Testis (tissue), 5 donors: ENCODE measurements at places on chromosomes 16 and 17. TPM values are rescaled to one million over a fixed set of nuclear protein-coding genes. Genes with fewer than 3 reads are reported as not detected.

Gene SNAI3
- polyA plus RNA-seq: 1.3 TPM

Gene KRT13
- 21.4 TPM for polyA plus RNA-seq

Gene USH1G
- polyA plus RNA-seq: 1.1 TPM

Gene ALOX15
- polyA plus RNA-seq: 5.2 TPM

Gene FBXW10
- 30.9 TPM for polyA plus RNA-seq

Gene ASIC2
- polyA plus RNA-seq: 0.73 TPM

Gene KRT36
- polyA plus RNA-seq: 0.24 TPM

Gene CREBBP
- 86.0 TPM for polyA plus RNA-seq

Gene KRT15
- polyA plus RNA-seq: 21.7 TPM

- DNase-seq: no peak
These were observed 91.2 kb upstream of the CIBAR2 start for GRCh38 chr16:85203462-85203813.

- no peak for DNase-seq
These were observed 17.7 kb downstream of the SLC38A8 start for GRCh38 chr16:84024854-84025253.

DNA sequence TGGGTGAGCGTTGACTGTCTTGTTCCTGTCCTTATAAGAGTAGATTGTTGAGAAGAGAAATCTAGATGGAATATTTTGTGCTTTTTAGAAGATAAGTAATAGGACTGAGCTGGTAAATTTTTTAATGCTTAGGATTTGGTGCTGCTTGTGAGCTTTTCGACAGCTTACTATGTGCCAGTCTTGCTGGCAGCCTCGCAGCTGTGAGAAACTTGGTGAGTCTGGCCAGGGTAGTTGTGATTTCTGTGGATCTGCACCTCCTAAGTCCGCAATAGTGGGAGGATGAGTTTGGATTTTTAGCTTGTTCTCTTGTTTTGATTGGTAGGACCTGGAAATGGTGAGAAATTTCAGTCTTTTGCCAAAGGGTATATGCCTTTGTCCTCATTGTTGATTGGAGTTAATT, 3.6 kb downstream of the SOCS7 start:
- no peak for DNase-seq

- no peak for DNase-seq
These were observed 119.1 kb downstream of the HIC1 start for GRCh38 chr17:2174014-2174413.

- DNase-seq: no peak
These were observed 18.9 kb downstream of the CA4 start for GRCh38 chr17:60168654-60169053.

DNA sequence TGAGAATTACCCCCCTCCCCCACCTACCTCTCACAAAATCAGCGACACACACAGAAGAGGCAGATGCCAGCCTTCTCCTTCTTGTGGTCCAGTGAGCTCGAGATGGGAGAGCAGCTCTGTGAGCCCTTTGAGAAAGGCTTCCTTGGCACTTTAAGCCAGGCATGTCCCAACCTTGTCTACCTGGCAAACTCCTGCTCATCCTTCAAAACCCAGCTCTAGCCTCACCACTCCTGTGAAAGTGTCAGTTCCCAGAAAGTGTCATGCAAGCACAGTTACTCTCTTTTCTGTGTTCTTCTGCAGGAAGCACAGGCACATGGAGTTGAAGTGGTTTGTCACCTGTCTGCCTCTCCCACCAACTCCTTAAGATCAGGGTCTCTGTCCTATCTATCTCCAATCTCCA, 1.6 kb downstream of the TMEM98 start:
- DNase-seq: no peak

GRCh38 chr17:18261146-18261515, 669 bp downstream of the MIEF2 start:
- DNase-seq: peak; percentile 51

GRCh38 chr16:83717308-83717707, 90.5 kb upstream of the HSBP1 start:
- no peak for DNase-seq

- DNase-seq: no peak
These were observed 4.3 kb downstream of the HOXB6 start for GRCh38 chr17:48600244-48601098.

DNA sequence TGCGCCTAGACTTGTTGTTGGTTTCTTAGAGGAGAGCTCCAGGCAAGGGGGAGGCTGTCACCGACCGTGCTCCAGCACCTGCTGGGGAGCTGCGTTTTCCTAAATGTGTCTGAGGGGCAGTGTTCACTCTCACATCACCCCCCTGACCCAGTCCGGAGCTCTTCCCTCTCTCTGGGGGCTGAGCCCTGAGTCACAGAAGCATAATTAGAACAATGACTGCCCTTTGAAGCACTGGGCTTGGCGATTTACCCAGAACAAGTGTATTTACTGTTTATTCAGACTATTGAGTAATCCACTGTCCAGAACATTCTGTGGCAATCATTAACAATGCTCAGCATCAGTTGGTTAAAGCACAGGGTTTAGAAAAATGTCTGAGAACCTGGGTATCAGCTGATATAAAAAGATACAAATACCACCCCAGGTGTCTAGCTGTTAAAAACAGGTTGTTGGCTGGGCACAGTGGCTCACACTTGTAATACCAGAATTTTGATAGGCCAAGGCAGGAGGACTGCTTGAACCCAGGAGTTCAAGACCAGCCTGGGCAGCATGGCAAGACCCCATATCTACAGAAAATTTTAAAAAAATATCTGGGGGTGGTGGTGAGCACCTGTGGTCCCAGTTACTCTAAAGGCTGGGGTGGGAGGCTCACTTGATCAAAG, 8.1 kb downstream of the CES4A start:
- no peak for DNase-seq

GRCh38 chr17:21223086-21223485, 9.1 kb upstream of the TMEM11 start:
- no peak for DNase-seq

GRCh38 chr16:8863594-8864424, 5.0 kb downstream of the CARHSP1 start:
- peak; percentile 93 for DNase-seq

GRCh38 chr16:72937360-72937759, 110.6 kb downstream of the ZFHX3 start:
- DNase-seq: no peak

DNA sequence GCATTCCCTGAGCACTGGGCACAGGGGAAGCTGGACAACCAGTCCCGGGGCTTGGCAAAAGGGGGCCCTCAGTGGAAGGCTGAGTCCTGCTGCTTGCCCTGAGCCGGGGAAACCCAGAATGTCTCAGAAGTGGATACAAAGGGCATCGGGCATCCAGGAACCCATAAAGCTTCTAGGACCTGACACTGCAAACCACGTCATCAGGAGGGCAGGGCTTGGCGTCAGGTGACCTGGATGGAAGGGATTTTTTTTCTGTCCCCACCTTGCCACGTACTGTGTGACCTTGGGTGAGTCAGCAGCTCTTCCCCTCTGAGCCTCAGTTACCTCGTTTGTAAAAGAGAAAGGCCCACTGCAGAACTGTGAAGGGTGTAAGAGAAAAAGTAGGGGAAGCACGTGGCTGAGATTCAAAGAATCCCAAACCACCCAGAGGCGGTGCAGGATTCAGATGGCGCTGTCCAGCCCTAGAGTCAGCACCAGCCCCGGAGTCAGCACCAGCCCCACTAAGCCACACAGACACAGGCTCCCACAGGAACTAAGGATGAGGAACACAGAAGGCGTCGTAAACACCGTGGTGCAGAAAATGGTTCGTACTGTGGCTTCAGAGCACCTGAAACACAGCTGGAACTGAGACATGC, 53.7 kb downstream of the C16orf95 start:
- DNase-seq: no peak

- peak; percentile 33 for DNase-seq
These were observed 58.3 kb downstream of the B9D1 start for GRCh38 chr17:19304209-19304608.

DNA sequence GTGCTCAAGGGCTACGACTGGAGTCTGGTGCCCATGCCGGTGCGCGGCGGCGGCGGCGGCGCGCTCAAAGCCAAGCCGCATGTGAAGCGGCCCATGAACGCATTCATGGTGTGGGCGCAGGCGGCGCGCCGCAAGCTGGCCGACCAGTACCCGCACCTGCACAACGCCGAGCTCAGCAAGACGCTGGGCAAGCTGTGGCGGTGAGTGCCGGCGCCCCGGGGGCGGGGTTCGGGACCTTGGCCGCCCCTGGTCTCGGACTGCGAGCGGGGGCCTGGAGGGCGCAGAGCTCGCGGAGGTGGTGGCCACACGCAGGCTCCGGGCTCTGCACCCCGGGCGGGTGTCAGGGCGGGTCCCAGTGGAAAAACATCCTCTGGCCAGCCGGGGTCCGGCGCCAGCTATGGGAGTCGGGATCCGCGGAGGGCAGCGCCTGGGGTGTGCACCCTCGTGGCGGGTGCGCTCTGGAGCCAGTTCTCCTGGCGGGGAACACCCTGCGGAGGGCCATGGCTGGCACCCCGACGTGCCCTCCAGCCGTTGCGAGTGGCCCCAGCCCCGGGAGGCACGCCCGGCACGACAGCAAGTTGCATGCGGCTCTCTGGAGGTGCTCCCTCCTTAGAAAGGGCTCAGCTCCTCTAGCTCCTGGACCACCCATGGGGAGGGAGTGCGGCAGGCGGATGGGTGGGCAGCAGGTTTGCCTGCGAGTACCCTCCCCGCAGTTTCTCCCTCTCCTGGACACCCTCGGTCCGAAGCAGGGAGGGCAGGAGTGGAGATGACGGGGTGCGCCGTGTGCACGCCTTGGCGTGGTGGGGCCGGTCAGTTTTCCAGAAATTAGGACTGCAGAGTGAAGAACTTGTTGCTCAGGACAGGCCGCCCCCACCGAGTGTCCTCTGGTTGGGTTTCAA, 824 bp downstream of the SOX8 start:
- no peak for DNase-seq
